CD4-positive, alpha-beta T cell treated with Interleukin-1 beta for 1 hour (primary cell): ENCODE measurements at places on chromosomes 1 and 21.

DNA sequence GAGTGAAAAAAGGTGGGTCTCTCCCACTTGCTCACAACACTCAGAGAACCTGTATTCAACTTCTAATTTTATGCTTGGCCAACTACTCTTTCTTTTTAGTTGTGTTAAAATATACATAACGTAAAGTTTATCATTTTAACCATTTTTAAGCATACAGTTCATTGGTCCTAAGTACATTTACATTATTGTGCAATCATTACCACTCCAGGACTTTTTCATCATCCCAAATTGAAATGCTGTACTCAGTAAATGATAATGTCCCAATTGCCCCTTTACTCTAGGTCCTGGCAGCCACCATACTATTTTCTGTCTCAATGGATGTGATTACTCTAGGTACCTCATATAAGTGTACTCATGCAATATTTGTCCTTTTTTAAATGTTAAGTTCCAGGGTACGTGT, 212.3 kb upstream of the PLXNA2 start:
- no peak for DNase-seq

- no peak for DNase-seq
These were observed 37.9 kb upstream of the PALMD start for GRCh38 chr1:99608058-99608457.

- no peak for DNase-seq
These were observed 64.1 kb downstream of the DDR2 start for GRCh38 chr1:162696286-162696862.

DNA sequence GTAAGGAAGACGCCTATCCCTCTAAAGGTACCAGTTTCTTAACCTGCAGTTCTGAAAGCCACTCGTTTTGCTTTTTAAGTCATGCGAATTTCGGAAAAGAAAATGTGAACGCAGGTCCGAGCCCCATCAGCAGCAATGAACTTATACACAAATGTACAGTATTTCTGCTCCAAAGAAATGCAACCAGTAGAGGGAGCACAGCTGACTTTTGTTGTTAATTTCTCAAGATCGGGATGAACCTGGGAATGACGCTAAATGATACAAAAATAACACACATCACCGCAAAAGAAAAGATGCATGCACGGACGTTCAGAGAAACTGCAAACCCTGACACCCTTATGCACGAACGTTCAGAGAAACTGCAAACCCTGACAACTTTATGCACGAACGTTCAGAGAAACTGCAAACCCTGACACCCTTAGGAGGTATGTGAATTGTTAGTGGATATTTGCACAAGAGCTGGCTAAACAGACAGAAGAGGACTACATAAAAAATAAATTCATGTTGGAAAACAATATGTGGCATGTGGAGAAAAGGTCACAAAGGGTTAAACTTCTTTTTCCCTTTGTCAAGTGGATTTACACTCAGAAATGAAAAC, 3.5 kb upstream of the TIAM1 start:
- no peak for DNase-seq

DNA sequence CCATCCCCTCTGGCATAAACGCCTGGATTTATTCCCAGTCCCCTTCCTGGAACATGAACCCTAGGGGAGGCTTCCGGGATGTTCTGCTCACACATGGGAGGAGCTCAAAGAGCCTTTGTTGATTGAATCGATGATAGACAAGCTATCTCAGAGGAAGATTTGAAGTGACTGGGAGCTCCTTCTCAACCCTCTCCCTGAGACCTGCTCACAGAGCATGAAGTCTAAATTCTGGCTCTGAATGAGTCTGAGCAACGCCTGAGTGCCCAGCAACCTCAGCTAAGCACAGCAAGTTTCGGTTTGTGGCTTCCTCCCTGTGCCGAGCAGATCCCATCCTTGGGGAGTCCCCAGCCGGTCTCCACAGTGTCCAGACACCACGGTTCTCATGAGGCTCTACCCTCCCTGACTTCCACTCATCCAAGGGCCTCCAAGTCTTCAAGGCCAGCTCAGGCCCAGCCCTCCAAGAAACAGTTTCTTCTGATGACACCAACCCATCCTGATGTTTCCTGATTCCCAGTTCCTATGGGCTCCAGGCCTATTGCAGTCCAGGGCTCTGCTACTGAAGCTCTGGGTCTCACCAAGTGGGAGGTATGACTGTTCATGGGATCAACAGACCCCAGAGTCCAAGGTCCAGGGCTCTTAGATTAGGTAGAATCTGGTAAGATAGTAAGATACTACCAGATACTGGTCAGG, 190.8 kb downstream of the DYRK1A start:
- no peak for DNase-seq

- no peak for DNase-seq
These were observed 33.4 kb upstream of the WNT4 start for GRCh38 chr1:22176258-22176657.

GRCh38 chr1:53237638-53238037, 680 bp downstream of the MAGOH start:
- no peak for DNase-seq

- DNase-seq, result no peak
These were observed 17.7 kb downstream of the MTF1 start for GRCh38 chr1:37841652-37842051.

GRCh38 chr21:27584256-27584655, 617.4 kb upstream of the ADAMTS5 start:
- no peak for DNase-seq

- DNase-seq, result no peak
These were observed 34.4 kb upstream of the MAB21L3 start for GRCh38 chr1:116076831-116077230.

- no peak for DNase-seq
These were observed 137.0 kb downstream of the RASAL2 start for GRCh38 chr1:178230881-178231409.

DNA sequence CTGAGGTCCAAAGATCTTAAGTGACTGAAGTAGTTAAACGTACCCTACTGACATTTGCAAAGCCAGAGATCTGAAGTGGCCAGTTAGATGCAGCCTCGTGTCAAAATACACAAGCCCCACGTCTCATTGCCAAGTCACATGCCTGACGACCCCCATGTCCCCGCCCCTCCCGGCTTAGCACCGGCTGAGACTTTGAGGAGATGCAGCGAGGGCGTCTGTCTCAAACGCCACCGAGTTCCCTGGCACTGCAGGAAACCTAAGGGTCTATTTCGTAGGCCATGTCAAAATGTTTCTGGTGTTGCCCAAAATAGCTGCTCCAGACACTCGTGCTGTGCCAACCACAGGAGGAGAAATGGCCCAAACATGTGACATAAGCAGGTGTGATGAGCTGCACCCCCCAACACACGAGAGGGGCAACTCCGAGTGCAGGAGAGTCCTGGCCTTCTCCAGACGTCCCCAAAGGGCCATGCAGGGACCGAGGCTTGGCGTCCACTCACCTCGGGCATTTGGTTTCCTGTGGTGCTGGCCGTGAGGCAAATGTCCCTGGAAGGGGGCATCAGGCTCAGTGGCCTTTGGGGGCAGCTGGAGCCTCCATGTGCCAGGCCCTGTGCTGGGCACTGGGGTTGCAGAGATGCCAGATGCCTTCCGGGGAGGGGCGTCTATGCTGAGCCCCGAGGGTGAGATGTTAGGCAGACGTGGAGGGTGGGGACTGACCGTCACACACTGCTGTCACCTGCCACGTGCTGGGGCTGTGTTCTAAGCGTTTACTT, 67.0 kb downstream of the MATN1 start:
- DNase-seq, result no peak

- DNase-seq, result peak; percentile 19
These were observed 275.5 kb upstream of the FMN2 start for GRCh38 chr1:239816081-239816782.

DNA sequence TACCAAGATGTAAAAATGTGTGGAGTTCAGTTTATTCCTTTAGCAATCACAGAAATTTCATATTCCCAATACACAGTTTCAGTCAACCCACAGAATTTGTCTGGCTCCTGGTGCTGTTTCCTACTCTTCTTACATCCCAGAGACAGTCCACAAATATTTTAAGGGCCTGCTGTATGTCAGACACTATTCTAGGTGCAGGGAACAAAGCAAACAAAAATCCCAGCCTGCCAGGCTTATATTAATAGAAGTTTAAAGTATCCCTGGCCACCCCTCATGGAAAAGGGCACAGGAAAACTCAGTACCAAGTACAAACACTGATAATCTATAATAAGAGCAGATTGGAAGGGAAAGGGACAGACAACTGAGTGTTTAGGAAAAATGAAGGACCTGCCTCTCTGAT, 194.8 kb downstream of the ZP4 start:
- DNase-seq, result no peak

GRCh38 chr1:71785000-71785399, 497.3 kb downstream of the NEGR1 start:
- DNase-seq, result no peak
